Stimulated activated CD4-positive, alpha-beta T cell treated with anti-CD3 and anti-CD28 coated beads, Interleukin-4, amount 100 ng/mL, for 1 hour (primary cell): ENCODE measurements at places on chromosomes 6 and 20.
A peak's percentile ranks its signal among the peaks of the same experiment; 100 is the strongest.

DNA sequence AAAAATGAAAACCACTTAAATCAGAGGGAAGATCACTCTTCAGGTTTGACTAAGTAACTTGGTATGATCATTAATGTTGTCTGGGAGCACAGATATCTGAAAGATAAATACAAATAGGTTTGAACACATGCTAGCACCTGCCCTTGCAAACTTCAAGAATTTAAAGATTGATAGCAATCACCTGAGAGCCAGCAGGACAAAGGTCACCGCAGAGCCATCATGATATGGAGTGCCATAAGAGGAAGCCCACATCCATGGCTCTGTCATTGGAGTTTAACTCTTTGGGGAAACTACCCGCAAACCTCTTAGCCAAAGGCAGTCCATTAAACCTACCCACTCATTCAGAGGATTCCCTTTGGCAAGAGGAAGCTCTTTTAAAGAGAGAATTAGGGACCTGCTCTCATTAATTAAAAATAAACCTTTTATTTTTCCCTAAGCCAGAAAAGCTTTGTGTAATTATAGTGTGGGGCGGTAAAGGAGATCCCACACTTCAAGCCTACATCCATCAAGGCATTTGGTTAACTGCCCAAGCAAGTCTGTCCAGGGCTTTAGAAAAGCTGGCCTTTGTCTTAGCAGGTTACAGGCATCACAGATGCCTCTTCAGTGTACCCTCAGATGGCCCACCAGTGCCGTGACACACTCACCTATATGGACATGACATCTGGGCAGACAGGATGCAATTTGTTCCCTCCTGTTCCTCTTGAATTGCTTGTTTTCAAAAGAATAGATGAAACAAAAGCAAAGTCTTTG, 73.0 kb downstream of the SASH1 start:
- no peak for DNase-seq

- no peak for DNase-seq
Measured at GRCh38 chr6:157690441-157691210, 132.4 kb upstream of the SNX9 start.

- DNase-seq, result peak; percentile 10
Measured at GRCh38 chr6:51959744-51960383, 127.5 kb downstream of the PKHD1 start.

DNA sequence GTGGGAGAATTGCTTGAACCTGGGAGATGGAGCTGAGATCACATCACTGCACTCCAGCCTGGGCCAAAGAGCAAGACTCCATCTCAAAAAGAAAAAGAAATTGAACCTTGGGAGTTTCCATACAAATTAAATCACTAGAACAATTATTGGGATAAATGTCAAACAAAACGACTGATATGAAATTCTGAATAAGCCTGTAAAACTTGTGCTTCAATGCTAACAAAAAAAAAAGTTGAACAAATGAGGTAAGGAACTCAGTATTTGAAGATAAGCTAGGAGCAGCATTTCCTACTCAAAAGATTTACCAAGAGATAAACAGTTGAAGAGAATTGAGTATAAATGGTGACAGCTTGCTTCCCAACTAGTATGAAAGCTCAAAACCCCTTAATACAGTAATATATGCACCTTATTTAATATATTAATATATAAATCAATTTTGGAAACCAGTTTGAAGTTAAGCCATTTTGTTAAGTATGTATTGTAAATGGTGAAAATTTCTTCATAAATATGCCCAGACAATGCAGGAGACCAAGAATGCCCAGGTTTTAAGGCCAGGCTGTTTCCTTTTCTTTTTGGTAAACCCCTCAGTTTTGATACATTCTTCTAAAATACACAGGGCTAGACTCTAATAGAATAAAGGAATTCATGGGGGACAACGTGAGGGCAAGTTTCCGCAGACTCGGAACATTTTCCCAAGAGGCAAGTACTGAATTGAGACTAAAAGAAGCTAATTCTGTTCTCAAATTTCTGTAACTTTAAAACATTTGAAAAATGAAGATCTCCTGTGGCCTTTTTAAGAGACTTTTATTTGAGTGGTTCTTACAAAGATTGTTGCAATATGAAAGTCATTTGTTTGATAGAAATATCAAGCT, 3.9 kb downstream of the ROMO1 start:
- DNase-seq, result no peak

DNA sequence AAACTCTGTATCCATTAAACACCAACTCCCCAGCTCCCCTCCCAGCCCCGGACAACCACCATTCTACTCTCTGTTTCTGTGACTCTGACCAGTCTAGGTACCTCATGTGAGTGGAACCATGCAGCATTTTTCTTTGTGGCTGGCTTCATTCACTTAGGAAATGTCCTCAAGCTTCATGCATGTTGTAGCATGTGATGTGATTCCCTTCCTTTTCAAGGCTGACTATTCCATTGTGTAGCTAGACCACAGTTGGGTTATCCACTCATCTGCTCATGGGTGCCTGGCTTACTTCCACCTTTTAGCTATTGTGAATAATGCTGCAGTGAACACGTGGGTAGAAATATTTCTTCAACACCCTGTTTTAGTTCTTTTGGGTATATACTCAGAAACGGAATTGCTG, 8.8 kb upstream of the BPHL start:
- no peak for DNase-seq

GRCh38 chr6:31831350-31832215, 4.0 kb downstream of the HSPA1B start:
- DNase-seq, result no peak

DNA sequence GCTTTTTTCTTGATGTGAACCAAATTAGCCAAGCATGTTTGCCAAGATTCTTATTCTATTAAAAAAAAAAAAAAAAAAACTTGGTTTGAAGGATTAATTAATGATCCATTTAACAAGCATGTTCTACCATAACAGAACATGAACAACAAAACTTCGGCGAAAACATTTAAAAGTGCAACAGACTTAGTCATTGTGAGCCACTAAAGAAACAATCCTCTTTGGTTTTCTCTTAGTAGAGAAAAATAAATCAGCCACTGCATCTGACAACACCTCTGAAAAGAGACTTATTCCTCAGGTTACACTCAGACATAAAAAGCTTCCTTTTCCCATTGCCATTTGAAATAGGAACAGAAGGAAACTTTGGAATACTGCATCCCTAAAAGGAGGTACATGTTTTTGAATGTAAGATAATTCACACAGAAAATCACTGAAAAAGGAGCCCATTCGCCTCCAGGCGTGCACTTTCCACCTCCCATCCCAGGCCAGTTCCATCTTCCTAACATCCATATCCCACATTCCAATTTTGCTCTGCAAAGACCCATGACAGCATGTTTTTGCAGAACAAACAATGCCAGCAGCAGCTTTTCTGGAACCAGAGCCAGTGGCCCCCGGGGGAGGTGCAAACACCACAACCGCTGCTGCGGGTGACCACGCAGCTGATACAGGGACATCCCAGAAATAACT, 79.5 kb downstream of the ZMYND8 start:
- DNase-seq, result no peak

GRCh38 chr6:27550692-27551091, 77.8 kb upstream of the ZNF184 start:
- DNase-seq, result no peak

GRCh38 chr20:58438970-58439808, 50.2 kb downstream of the VAPB start:
- DNase-seq, result no peak

- no peak for DNase-seq
Measured at GRCh38 chr6:111662794-111663593, 57.3 kb upstream of the TRAF3IP2 start.

DNA sequence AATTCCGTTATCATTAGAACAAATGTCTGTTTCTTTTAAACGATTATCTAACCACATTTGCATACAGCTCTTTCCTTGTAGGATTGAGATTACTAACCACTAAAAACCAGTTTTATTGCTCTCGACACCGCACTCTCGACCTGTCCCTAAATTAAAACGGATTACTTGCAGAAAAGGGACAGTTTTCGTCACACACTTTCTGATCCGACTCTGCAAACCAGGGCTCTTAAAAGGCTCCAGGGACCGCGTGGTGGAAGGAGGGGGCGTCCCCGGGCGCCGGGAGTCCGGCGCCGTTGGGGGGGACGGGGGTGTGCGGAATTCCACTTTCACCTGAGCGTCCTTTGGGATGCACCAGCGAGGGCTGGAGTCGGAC, 731 bp downstream of the MAK start:
- DNase-seq, result no peak

DNA sequence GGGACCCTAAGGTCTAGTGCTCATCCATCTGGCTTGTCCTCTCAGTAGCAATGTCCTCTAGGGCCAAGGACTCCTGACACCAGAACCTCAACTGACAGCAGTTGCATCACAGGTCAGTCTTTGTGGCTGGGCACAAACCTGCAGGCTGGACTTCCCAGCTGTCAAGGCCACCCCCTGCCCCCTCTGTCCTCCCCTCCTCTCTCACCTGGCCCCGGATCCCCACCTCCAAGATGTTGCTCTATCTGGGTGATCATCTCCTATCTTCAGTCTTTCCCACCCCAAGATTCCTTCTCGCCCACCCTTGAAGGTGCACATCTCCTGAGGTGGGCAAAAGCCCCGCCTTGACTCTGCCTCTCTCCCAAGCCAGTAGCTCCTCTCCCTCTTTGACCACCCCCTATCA, 131.8 kb upstream of the SRSF6 start:
- no peak for DNase-seq

DNA sequence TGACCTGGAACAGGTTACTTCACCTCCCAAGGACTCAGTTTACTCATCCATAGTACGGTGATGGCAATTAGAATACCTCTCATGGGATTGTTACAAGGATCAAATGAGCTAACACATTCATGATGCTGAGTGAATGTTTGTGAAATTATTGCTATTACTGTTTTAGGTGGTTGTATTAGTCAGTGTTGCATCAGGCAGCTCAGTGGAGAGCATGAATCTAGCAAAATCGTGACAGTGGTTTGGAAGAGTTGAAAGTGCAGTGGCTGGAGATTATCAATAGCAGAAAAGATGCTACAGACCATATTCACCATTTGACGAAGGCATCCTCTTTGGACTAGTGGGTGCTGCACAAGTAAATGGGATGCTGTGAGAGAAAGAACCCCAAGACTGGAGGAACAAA, 50.4 kb upstream of the CTNNBL1 start:
- no peak for DNase-seq
